ENCODE measurements at places on chromosomes 6 and 20.

GRCh38 chr6:27608916-27609883, 136.3 kb upstream of the ZNF184 start:
- DNase-seq, result peak; percentile 90

GRCh38 chr20:55172310-55173002, 697.1 kb downstream of the DOK5 start:
- DNase-seq, result no peak

DNA sequence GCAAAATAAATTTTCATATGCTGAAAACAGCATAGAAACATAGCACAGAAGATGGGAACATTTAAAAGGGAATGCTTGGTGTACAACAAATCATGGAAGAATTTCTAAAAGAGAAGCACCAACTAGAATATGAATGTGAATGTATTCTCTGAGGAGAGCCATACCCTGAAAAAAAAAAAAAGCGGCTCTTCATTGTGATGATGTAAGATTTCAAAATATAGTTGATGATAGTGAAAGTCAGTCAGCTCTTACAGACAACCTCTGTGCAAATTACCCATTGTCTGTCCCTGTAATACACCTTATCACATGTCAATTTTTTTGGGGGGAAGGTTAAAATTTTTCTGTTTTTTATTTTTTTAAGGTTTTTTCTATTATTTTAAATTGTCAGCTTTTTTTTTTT, 58.6 kb upstream of the PTCHD4 start:
- DNase-seq, result peak; percentile 76

- no peak for DNase-seq
These were observed 26.6 kb upstream of the NPBWR2 start for GRCh38 chr20:64133951-64134407.

- DNase-seq, result no peak
These were observed 145.9 kb downstream of the CDC5L start for GRCh38 chr6:44533421-44533820.

DNA sequence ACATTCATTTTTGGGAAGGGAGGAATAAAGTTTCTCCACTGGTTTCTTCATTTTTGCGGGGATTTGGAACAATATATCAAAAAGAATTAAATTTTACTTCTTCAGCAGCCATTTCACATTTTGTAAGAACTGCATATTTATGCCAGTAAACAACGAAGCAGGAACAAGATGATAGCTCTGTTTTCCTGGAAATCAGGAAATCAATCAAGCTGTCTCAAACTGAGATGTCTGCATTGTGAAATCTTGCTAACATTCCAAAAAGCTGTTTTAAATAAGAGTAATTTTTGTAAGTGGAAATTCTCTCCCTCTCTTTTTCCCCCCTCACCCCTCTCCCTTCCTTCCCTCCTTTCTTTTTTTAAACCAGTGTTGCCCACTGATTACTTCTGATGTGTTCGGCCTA, 20.0 kb downstream of the MAPK13 start:
- DNase-seq, result peak; percentile 31

DNA sequence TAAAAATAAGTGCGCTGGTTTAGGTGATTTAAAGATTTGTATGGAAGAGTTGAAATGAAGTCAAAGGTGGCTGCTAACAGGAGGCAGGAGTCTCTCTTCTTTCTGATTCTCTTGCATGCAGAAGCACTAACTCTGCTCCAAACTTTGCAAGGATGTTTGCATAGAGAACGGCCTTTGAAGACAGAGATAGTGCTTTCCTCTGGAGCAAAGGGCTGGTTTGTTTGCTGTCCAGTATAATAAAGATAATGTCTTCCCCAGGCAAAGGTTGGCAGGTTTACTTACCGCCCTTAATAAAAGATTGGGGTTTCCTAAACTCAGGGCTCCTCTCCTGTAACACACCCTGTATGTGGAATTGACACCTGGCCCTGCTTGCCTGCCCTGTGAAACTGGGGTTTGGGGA, 210.6 kb upstream of the RREB1 start:
- no peak for DNase-seq

DNA sequence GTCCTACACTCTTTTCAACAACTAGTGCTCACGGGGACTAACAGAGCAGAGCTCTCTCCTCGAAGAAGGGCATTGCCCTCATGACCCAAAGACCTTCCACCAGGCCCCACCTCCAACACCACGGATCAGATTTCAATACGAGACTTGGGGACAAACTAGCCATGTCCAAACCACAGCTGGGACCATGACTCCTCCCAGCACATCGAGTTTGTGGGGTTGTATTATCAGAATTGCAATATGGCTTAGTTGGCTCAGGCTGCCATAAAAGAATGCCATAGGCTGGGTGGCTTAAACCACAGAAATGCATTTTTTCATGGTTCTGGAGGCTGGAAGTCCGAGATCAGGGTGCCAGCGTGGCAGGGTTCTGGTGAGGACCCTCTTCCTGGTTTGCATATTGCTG, 189.7 kb upstream of the PMEPA1 start:
- DNase-seq, result peak; percentile 14

DNA sequence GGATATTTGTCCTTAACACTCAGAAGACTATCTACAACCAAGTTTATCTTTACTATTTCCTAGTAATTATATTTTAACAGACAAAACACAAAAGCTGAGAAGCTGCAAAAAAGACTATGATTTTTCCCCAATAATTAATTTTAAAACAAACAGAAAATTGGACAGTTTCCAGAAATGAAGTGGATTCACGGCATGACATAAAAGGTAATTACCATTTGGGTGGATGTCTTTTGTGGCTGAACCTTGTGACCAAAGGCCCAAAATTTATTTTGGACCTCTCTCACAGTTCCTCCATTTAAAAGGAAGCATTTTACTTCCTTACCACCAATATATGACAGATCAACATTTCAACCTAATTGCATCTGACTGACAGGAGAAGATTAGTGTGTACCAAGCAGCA, 90.2 kb downstream of the GMDS start:
- DNase-seq, result no peak

- no peak for DNase-seq
These were observed 95.5 kb downstream of the NCR2 start for GRCh38 chr6:41430875-41431274.

GRCh38 chr6:121828146-121828886, 392.9 kb downstream of the GJA1 start:
- DNase-seq, result no peak

DNA sequence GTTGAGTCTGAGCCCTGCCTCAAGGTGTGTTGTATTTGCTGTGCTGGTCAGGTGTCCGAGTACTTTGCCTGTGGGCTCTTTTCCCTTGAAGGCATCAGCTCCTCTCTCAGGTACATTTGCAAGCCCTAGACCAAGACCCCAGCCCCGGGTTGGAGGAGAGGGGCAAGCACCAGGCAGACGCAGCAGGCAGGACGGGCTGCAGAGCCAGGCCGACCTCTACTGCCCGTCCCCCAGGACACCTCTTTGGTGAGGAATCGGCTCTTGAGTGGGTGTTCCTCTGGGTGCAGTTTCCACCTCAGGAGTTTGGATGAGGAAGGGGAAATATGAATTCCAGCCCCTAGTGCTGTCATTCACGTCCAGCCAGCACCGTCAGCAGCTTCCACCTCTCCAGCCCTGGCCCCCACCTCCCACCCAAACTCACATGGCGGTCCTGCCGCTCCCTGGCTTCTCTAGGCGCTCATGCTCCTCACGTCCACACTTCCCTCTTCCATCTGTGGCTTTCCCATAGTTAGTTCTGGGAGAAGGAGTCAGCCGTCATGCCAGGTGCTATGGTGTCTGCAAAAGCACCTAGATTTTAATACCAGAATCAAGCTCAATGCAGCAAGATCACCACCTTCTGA, 183.9 kb downstream of the DLL1 start:
- no peak for DNase-seq

GRCh38 chr6:84462698-84463097, 235.3 kb upstream of the CEP162 start:
- no peak for DNase-seq

DNA sequence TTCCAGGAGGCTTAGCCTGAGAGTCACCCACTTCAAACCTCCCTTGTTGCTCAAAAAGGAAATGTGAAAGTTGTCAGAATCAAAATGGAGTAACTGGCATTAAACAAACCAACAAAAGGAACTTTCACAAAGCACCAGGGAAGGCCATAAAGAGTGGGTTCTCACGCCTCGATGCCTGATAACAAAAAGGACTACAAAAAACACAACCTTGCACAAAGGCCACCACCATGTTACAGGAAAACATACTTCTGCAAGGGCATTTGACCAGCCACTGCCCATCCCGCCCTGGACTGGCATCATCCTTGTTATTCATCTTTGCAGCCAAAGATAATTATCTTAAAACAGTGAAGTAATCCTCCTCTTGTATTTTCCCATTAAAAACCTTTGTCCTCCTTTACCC, 34.8 kb downstream of the RNASET2 start:
- DNase-seq, result no peak

GRCh38 chr6:80541181-80541580, 434.7 kb downstream of the BCKDHB start:
- DNase-seq, result no peak

DNA sequence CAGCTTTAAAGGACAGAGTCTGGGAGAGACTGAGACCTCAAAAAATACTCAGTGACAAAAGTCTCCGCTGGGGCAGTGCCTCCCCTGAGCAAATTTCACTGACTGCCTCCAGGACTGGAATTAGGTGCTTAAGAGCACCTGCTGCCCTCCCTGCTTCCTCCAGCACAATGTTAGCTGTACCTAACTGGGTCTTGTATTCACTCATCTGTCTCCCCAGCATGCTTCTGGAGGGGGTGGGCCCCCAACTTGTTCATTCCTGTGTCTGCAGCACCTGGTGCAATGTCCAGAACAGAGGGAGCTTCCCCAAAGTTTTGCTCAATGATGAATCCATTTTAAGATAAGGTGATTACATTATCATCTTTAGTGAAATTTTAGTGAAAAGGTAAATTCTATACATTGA, 650.7 kb downstream of the KIF16B start:
- no peak for DNase-seq

GRCh38 chr6:155314773-155315515, 660 bp upstream of the TFB1M start:
- DNase-seq, result peak; percentile 98

Data from OCI-M1 (cell line).